ENCODE measurements at places on chromosomes 2 and 18.
A peak's percentile ranks its signal among the peaks of the same experiment; 100 is the strongest.

DNA sequence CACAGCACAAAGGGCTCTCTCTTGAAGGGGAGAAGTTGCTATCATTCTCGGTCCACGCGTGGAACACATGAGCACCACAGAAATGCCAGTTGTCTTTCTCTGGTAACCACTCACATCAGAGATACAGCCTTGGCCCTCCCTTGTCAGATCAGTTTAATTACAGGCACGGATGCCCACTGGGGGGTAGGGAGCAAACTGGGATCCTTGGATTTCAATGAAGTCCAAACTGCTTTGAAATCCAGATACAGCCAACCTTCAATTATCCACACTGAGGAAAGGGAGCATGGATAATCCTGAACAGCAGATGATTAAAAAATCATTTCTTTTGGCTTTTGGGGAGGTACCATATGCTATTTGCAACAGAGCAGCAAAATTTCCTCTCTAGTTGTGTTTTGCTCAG lies 63.7 kb upstream of the DAPL1 start:
- no peak for DNase-seq

DNA sequence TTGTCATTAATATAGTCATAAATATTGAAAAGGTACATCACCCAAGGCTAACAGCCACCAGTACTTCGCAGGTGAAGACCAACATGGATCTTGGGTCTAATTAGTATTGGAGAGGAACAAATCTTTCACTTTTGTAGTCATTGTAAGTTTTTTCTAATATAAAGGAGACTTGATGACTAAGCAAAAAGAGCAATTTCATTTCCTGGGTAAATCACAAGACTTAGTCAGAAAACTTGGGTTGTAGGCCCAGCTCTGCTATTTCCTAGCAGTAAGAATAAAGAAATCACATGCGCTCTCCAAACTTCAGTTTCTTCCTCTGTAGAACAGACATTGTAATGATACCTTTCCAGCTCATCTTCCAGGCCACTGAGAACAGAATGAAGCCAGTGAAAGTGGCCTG lies 40.9 kb downstream of the NRP2 start:
- DNase-seq = no peak

DNA sequence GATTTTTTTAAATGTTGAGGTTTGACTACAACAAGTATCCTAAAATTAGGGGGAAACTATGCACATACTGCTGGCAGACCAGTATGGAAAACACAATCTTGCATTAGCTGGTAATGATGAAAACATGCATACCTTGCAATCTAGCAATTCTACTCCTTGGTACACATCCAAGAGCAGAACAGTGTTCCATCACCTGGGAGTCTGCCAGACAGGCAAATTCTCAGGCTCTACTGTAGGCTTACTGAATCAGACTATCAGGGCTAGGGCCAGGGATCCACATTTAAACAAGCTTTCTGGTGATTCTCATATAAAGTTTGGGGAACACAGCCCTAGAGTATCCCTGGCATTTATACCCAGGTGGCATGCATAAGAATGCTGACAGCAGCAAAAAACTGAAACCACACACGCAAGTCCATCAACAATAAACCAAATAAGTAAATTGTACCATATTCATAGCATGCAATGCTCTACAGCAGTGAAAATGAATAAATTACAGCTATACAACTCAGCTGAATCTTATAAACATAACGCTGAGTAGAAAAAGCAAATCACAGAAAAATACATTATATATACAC lies 13.6 kb downstream of the CDH2 start:
- DNase-seq = no peak

DNA sequence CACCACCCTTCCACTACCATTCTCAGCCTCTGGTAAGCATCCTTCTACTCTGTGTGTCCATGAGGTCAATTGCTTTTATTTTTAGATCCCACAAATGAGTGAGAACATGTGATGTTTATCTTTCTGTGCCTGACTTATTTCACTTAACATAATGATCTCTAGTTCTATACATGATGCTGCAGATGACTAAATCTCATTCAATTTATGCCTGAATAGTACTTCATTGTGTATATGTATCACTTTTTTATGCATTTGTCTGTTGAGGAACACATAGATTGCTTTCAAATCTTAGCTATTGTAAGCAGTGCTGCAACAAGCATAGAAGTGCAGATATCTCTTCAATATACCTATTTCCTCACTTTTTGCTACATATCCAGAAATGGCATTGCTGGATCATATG lies 733.3 kb downstream of the SUCLG1 start:
- DNase-seq = no peak

DNA sequence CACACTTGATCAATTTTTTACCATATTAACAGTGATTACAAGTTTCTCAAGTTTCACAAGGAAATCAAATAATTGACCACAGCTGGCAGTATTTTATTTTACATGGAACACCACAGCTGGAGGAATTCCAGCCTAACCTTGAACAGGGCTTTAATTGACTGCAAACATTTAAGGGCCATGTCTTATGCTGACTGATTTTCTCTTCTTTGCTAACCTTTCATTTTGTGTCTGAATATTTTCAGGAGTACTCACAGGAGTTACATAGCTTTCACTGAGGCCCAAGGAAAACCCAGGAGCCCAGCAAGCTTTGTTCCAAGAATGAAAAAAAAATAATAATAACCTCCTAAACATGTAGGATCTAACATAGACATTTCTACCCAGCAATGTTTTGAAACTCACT lies 49.6 kb downstream of the FRZB start:
- no peak for DNase-seq

GRCh38 chr2:216733046-216733445 lies 37.7 kb upstream of the IGFBP5 start:
- DNase-seq = no peak

DNA sequence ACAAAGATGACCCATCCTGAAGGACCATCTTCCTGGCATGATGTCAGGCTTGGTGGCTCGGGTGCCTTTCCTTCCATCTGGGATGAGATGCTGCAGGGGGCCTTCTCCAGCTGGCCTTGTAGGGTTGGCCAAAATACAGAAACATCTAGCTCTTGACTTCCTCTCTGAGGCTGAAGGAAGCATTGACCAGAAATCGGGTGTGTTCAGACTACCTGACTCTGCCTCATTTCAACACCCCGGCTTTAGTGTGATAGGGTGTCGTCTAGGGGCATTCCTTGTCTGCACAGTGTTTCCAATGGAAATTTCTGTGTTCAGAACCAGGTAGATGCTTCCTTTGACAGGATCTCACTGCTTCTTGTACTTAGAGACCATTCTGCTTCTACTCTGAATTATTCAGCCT lies 115.7 kb upstream of the SPRED2 start:
- no peak for DNase-seq

- DNase-seq = no peak
These were observed 320.1 kb upstream of the KYNU start for GRCh38 chr2:142557391-142557790.

GRCh38 chr2:144052083-144052482 lies 467.8 kb downstream of the ZEB2 start:
- no peak for DNase-seq

DNA sequence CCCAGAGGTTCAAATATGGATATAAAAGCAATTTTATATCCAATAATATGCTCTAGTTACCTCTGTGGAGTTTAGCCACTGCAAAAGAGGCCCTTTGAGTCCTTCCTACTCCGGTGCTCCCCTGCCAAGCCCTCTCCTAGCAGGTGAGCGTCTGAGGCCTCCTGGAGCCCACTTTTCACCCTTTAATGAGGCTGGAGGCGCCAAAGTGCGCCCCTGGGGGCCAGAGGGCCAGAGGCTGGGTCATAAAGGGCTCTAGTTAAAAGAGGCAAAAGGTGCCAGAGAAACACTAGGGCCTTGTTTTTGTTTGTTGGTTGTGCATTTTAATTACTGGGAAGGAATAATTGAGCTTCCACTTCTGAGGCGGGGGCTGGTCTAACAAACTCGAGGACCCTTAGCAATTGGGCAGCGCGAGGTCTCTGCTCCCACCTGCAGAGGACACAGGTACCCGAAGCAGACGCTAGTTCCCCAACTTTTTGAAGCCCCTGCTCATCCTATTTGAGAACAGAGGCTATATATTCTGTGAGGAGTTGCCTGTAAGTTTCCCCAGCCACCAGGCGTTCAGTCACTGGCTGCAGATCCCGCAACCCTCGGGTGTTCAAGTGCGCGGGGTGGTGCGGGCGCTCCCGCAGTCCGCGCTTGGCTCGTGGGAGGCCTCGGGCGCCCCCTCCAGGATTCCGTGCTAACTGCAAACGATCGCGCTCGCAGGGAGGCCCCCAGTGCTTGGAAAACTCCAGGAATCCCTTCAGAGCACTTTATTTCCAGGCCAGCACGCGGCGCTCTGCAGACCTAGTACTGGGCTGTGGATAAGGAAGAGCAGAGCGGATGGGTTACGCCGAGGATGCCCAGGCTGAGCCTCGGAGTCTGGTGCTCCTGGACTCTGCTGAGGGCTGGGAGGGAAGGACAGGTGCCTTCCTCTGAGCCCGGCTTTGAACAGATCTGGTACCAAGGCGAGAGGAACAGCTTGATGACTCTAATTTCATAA lies 14.1 kb downstream of the MSGN1 start:
- DNase-seq = no peak

DNA sequence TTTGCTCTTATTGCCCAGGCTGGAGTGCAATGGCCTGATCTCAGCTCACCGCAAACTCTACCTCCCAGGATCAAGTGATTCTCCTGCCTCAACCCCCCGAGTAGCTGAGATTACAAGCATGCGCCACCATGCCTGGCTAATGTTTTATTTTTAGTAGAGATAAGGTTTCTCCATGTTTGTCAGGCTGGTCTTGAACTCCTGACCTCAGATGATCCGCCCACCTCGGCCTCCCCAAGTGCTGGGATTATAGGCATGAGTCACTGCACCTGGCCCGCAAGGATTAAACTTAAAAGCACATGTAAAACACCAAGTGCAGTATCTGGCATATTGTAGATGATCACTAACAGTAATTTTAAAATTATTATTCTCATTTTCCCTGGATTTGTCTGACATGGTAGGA lies 72.9 kb downstream of the C1QL2 start:
- DNase-seq = no peak

DNA sequence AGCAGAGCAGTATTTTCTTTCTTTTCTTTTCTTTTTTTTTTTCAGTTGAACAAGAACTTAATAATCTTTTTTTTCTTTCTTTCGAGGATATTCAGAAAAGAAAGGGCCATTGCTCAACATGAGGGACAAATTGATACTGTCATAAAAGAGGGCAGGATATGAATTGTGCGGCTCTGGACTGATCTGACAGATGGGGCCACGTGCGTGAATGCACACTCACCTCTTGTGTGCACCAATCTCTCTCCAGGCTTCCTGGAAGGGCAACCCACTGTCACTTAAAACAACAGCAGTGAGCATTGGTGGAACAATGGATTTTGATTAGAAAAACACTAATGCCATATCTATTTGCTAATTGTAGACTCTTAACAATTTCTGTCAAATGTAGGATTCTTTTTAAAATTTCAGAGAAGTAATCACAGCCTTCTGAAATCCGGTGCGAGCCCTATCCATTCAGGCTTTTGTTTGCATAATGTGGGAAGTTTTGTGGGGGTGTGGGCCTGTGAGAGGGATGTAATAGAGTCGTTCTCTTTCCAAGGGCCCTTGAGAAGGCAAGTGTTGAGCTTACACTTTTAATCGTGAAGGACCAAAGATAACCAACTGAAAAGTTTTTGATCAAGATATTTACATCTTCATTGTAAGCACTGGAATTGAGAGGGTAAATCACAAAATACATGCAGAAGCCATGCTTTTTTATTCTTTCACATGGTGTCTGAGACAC lies 298.8 kb downstream of the SP3 start:
- DNase-seq = no peak

DNA sequence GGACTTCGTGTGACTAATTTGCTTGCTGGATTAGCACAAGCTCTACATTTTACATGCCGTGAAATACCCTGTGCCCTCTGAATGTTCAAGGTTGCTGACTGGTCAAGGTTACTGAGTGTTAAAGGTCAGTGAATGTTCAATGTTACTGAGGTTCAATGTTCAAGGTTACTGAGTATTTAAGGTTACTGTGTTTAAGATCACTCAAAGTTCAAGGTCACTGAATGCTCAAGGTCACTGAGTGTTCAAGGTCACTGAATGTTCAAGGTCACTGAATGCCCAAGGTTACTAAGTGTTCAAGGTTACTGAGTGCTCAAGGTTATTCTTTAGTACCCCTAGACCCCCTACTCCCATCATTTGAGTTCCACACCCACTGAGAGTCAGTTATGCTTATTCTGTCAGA lies 277.6 kb downstream of the CLIP4 start:
- DNase-seq = no peak

DNA sequence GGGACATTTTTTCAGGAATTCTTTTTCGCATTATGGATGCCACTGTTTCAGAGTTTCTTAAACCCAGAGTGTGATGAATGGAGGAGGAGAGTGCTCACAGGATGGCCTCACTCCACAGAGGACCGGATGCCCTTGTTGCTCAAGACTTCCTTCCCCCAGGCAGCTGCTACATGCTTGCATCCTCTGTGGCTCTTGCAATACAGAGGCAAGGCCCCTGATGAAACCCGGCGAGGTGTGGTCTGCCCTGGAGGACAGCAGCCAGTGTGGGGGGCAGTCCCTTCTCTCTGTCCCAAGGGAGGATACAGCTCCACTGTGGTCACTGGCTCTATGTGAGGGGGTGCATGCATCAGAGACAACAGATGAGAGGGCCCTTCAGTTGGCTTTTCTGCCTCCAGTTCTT lies 109.6 kb downstream of the SH3RF3 start:
- peak; percentile 78 for DNase-seq

DNA sequence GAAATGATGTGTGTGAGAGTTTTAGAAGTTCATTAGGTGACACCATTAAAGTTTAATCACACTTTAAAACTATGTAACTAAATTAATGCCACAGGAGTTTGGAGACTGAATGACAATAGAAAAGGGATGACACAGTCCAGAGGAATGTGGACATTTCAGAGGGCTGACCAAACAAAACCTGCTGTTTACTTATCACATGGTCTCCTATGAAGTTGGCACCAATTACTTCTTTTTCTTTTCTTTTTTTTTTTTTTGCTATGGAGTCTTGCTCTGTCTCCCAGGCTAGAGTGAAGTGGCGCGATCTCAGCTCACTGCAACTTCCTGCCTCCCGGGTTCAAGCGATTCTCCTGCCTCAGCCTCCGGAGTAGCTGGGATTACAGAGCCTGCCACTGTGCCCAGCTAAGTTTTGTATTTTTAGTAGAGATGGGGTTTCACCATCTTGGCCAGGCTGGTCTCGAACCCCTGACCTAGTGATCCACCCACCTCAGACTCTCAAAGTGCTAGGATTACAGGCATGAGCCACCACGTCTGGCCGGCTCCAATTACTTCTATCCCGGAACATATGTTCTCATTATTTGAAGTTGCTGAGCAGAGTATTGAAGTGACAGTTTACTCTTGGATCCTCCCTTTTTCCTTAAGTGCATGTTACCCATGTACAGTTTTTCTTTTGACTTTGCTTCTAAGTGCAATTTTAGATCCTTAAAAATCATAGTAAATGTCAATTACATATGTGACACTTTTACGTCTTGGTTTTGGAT lies 4.3 kb downstream of the AGPS start:
- no peak for DNase-seq

DNA sequence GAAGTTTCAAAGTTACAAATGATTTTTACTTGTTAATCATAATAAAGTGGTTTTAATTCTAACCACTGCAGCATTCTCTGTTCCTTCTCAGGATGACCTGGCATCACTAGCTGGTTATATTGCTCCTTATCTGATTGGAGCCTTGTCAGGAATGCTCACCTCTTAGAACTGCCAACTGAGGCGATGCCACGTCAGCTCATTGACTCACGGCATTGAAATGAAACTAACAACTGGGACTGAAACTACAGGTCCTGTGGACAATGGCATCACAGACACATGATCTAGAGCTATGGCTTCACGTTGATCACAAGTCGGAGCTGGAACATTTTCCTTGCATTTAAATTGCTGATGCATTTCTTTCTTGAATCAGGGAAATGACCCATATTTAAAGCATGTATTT lies 54.9 kb upstream of the MAP2 start:
- DNase-seq = no peak
